Uterus (tissue), 4 donors: ENCODE measurements at places on chromosomes 2 and 18. TPM values are rescaled to one million over a fixed set of nuclear protein-coding genes. Genes with fewer than 3 reads are reported as not detected.

The SCN9A gene
- total RNA-seq: 7.4 TPM

The RSAD2 gene
- total RNA-seq: 0.51 TPM

The OTOS gene
- not detected for total RNA-seq

The LBX2 gene
- not detected for total RNA-seq
